ENCODE measurements at places on chromosomes 7 and 10.
A peak's percentile ranks its signal among the peaks of the same experiment; 100 is the strongest.

GRCh38 chr7:102107474-102108104, 179.1 kb upstream of the SH2B2 start:
- ATAC-seq, result no peak

DNA sequence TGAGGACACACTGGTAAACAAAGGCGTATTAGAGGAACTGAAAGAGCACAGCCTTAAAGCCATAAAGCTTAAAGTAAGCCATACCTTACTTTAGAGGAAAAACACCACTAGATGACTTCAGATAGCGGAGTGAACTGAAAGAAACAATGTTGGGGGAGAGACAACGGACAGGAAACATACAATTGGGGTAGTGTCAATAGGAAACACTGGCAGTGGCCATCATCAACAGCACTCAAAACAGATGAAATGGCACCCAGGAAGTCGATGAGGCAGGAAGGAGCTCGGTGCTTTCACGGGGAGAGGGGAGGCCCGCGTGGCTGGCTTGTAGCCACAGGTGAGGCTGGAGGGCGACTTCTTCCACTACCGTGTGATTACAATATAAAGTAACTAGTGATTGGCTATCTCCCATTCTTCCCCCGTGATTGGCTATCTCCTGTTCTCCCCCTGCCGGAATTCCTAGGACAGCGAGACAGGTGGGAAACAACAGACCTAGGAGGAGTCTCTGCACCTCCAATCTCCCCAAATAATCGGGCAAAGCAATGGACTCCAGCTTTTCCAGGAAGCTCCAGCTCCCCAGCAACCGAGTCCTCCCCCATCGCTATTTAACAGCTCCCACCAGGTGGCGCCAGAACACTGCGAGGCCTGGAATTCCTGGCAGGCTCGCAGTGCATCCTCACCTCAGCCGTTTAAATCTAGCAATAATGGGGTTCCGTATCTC, 2.4 kb upstream of the TAS2R38 start:
- ATAC-seq, result peak; percentile 98

GRCh38 chr7:816751-817671, 15.3 kb upstream of the SUN1 start:
- no peak for ATAC-seq

GRCh38 chr10:104359811-104360210, 6.2 kb downstream of the CFAP58 start:
- no peak for ATAC-seq

DNA sequence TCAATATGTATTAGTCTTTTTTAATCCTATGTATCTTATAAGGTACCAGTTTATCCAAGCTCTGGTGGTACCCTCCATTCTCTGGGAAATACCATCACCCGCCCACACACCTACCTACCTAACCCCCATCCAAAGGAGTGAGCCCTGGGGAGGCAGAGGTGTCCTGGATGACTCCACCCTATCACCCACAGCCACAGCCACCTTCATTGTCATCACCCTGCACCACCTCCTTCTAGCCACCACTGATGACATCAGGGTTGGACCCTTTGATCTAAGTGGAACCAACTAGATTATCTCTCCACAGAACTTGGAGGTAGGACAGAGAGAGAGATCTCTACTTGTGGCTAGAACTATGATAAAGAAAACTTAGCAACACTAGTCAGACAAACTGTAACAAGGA, 259.4 kb downstream of the PARD3 start:
- no peak for ATAC-seq

DNA sequence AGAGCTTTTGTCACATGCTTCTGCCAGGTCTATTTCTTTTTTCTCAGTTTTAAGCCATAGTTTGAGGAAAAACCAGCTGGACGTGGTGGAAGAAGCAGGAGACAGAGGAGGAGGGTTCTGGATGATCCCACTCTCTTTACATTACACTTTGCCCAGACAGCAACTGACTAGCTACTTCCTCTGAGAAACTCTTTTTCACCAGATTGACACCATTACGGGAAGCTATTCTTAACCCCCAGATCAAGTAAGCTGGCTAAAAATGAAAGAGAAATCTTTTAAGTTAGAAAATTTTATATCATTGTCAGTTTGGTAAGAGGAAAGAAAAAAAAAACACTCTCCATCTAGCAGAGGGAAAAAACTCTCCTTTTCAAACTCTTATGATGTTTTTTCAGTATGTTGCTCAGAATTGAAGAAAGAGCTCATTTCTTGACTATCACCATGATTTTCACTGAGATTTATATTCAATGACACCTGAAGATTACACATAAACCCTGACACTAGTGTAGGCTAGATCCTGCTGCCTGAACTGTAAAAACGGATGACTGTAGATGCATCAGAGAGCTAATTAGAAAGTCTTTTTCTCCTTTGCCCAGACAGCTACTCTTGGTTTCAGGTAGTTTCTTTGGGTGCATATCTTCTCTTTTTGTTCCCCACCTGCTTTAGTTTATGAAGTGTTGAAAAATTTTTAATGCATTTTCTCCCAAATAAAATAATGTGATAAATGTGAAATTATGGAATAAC, 203.1 kb downstream of the TFEC start:
- ATAC-seq, result no peak

Measured in SK-N-SH treated with all-trans-retinoic acid at 6 μM for 48 hours (cell line).